Left lung (tissue), 14 donors: ENCODE measurements at places on chromosomes 4 and X. TPM values are rescaled to one million over a fixed set of nuclear protein-coding genes. Genes with fewer than 3 reads are reported as not detected.

The TDO2 gene
- 35.9 TPM for polyA plus RNA-seq

The GASK1B gene
- 21.7 TPM for polyA plus RNA-seq

The KCTD8 gene
- 0.08 TPM for polyA plus RNA-seq

The GLOD5 gene
- polyA plus RNA-seq: 1.5 TPM

The PSAPL1 gene
- polyA plus RNA-seq: 0.04 TPM

The PF4V1 gene
- 1.0 TPM for polyA plus RNA-seq

The ZNF630 gene
- polyA plus RNA-seq: 4.1 TPM

The NLGN3 gene
- 6.4 TPM for polyA plus RNA-seq

DNA sequence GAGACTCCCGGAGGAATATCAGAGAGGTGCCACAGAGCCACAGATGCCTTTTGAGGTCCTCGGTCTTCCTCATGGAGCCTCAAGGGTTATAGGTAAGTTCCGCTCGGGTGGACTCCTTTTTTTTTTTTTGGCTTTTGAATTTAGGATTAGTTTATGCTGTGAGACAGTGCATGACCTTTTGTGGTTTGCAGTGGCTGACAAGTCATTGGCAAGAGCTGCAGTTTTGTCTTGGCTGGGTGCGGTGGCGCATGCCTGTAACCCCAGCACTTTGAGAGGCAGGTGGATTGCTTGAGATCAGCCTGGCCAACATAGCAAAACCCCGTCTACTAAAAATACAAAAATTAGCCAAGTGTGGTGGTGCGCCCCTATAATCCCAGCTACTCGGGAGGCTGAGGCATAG is 4.5 kb upstream of the GRSF1 start:
- H3K36me3 ChIP-seq: no peaks in the 10 kb centered on the region
- H3K27me3 ChIP-seq: no peaks in the 10 kb centered on the region
- no peak overlapping the region for H3K4me3 ChIP-seq
- peaks cover 5% of the 10 kb centered on the region for H3K4me1 ChIP-seq
- H3K27ac ChIP-seq: no peak overlapping the region
- no peak for DNase-seq

GRCh38 chr4:16006771-16007446 is 43.9 kb upstream of the FGFBP2 start:
- H3K36me3 ChIP-seq: no peaks in the 10 kb centered on the region
- H3K27me3 ChIP-seq: peaks cover 3% of the 10 kb centered on the region
- H3K4me3 ChIP-seq: no peak overlapping the region
- H3K4me1 ChIP-seq: no peaks in the 10 kb centered on the region
- no peak for DNase-seq

DNA sequence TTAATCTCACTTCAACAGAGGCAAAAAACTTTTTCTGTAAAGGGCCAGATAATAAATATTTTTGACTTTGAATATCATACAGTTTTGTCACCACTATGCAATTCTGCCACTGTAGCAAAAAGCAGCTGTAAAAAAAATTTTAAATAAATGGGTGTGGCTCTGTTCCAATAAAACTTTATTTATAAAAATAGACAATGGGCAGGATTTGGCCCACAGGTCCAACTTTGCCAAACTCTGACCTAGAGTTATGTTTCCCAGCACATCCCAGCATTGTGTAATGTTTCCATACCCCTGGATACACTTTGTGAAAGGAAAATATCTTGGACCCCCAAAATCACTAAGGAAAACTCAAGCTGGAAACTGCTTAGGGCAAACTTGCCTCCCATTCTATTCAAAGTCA is 94.9 kb upstream of the USP38 start:
- no peak overlapping the region for H3K4me3 ChIP-seq
- no peak overlapping the region for H3K27ac ChIP-seq
- no peaks in the 10 kb centered on the region for H3K27me3 ChIP-seq
- DNase-seq: no peak

DNA sequence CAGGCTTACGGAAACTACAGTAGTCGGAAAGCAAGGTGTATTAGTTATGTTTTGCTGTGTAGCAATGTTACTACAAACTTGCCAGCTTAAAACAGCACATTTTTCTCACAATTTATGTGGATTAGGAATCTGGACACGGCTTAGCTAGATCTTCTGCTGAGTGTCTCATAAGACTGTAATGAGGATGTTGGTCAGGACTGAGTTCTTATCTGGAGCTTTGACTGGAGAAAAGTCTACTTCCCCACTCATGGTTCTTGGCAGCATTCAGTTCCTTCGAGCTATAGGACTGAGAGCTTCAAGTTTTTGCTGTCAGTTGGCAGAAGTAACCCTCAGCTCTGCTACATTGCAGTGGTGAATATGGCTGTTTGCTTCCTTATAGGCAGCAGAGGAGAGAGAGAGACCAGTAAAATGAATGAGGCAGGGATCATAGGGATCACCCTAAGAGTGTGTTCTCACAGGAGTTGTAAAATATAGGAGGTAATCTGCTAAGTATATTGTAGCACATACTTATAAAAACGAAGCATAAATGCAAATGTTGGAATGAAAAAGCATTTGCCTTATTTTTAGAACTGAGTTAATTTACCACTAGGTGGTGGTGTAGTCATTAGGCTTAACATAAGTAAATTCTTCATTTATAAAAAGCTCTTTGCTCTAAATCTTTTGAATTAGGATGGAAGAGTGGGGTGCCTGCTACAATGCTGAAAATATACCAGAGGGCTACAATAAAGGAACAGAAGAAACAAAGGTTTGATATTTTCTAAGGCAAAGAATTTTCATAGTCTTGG is 38.6 kb downstream of the ALG13 start:
- no peak for DNase-seq
- no peak overlapping the region for H3K27ac ChIP-seq
- no peaks in the 10 kb centered on the region for H3K27me3 ChIP-seq
- no peak overlapping the region for H3K4me3 ChIP-seq
- no peaks in the 10 kb centered on the region for H3K36me3 ChIP-seq
- no peaks in the 10 kb centered on the region for H3K4me1 ChIP-seq

- no peaks in the 10 kb centered on the region for H3K4me1 ChIP-seq
- DNase-seq: no peak
- no peaks in the 10 kb centered on the region for H3K36me3 ChIP-seq
- H3K4me3 ChIP-seq: no peak overlapping the region
- H3K27me3 ChIP-seq: no peaks in the 10 kb centered on the region
Measured at GRCh38 chrX:20347481-20347880, 80.8 kb upstream of the RPS6KA3 start.

DNA sequence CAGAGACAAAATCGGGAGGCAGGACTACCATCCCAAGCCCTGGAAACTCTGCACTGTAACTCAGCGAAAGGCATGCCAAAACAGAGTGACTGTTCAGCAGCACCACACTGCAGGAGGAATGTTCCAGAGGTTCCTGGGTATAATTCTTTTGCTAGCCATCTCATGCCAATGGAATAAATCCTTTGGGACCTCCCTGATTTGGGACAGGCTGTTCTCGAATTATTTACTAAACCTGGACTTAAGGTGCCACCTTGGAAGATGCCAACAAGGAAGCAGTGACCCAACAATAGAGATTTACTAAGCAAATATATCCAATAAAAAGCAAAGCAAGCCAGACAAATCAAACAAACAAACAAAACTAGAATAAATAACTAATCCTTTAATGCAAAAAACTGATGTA is 9.3 kb downstream of the AADAT start:
- H3K27ac ChIP-seq: no peak overlapping the region
- H3K4me1 ChIP-seq: no peaks in the 10 kb centered on the region
- no peak for DNase-seq
- H3K4me3 ChIP-seq: no peak overlapping the region
- no peaks in the 10 kb centered on the region for H3K27me3 ChIP-seq

GRCh38 chr4:109406337-109406931 is 27.2 kb upstream of the SEC24B start:
- no peaks in the 10 kb centered on the region for H3K36me3 ChIP-seq
- H3K27me3 ChIP-seq: no peaks in the 10 kb centered on the region
- no peaks in the 10 kb centered on the region for H3K4me1 ChIP-seq
- peak; percentile 62 for DNase-seq
- H3K4me3 ChIP-seq: no peak overlapping the region

DNA sequence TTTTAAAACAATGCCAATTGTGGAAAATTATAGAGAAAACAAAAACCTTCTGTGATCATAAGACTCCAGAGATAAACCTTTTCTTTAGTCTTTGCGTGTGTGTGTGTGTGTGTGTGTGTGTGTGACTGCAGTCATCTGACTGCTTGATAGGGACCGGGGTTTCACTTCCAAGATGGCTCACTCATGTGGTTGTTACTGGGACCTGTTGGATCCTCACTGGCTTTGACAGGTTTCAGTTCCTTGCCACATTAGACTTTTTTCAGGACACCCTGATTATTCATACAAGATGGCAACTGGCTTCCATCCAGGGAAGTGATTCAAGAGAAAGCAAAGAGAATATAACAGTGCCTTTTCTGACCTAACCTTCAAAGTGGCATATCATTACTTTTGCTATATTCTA is 21.9 kb upstream of the MAD2L1 start:
- no peak overlapping the region for H3K4me3 ChIP-seq
- no peak overlapping the region for H3K27ac ChIP-seq
- no peaks in the 10 kb centered on the region for H3K36me3 ChIP-seq
- no peaks in the 10 kb centered on the region for H3K27me3 ChIP-seq

DNA sequence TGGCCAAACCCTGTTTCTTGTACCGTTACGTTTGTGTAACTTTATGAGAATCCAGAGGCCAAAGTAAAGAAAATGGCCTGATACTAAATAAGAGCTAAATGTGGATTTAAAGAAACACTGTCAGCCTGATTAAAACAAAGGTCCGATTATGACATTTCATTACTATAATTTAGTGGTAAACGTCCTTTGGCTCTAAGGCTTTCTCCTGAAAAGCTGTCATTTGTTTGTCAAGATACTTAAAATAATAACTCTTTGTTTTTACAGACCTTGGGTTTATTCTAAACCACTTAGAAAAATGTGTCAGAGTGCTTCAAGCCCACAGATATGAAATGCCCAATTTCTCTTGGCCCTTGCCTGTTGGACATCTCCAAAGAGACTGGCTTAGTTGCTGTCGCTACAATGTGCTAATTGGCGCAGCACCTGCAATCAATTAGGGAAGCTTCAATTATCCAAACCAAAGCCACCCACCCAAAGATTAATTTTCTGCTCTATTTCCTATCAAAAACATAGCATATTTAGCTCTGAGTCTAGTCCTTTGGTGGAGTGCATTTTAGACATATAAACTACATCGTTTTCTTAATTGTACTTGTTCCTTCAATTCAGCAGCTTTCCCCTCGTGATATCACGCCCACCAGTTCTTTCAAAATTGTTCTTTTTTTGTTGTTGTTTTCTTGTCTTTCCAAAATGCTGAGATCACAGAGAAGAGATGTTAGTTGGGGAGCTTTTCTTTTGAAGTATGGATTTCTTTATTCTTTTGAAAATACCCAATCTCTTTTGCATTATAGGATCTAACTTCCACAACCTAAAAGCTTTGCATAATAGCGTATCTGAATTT is 13.6 kb downstream of the SMIM20 start:
- no peaks in the 10 kb centered on the region for H3K36me3 ChIP-seq
- H3K4me1 ChIP-seq: peaks cover 17% of the 10 kb centered on the region
- no peak overlapping the region for H3K4me3 ChIP-seq
- no peak for DNase-seq
- no peaks in the 10 kb centered on the region for H3K27me3 ChIP-seq
- no peak overlapping the region for H3K27ac ChIP-seq

- H3K4me3 ChIP-seq: no peak overlapping the region
- no peak for DNase-seq
- H3K36me3 ChIP-seq: no peaks in the 10 kb centered on the region
- H3K27me3 ChIP-seq: no peaks in the 10 kb centered on the region
- H3K4me1 ChIP-seq: no peaks in the 10 kb centered on the region
Measured at GRCh38 chrX:75067931-75068330, 88.2 kb downstream of the ABCB7 start.

DNA sequence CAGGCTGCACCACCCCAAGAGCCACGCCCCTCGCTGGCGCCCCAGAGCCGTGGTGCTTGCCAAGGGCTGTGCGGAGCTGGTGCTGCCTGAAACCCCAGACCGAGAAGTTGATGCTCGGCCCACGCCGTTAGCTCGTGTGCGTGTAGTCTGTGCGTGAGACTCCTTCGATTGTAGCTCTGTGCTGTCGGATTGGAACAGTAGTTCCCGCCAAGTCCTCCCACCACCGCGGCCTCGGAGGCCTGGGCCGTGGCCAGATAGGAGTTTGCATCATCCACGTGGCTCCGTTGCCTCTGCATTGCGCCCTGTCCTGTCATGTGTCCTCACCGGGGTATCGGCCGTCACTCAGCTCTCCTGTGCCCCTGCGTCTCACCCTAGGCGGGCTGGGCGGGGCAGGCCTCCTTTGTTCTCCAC is 24.2 kb downstream of the TNIP2 start:
- H3K4me1 ChIP-seq: no peaks in the 10 kb centered on the region
- peaks cover 56% of the 10 kb centered on the region for H3K36me3 ChIP-seq
- H3K4me3 ChIP-seq: no peak overlapping the region
- no peak overlapping the region for H3K27ac ChIP-seq
- no peaks in the 10 kb centered on the region for H3K27me3 ChIP-seq
- DNase-seq: no peak

GRCh38 chr4:165700855-165701254 is 172.2 kb upstream of the TLL1 start:
- no peaks in the 10 kb centered on the region for H3K27me3 ChIP-seq
- no peaks in the 10 kb centered on the region for H3K36me3 ChIP-seq
- DNase-seq: no peak
- no peak overlapping the region for H3K4me3 ChIP-seq
- no peak overlapping the region for H3K27ac ChIP-seq

GRCh38 chrX:140503714-140504351 is 1.0 kb downstream of the SOX3 start:
- no peaks in the 10 kb centered on the region for H3K36me3 ChIP-seq
- no peak overlapping the region for H3K27ac ChIP-seq
- no peak overlapping the region for H3K4me3 ChIP-seq
- no peaks in the 10 kb centered on the region for H3K4me1 ChIP-seq
- DNase-seq: no peak

GRCh38 chr4:73019462-73020047 is 50.0 kb downstream of the COX18 start:
- H3K4me1 ChIP-seq: no peaks in the 10 kb centered on the region
- H3K27ac ChIP-seq: no peak overlapping the region
- no peak overlapping the region for H3K4me3 ChIP-seq
- DNase-seq: peak; percentile 27

DNA sequence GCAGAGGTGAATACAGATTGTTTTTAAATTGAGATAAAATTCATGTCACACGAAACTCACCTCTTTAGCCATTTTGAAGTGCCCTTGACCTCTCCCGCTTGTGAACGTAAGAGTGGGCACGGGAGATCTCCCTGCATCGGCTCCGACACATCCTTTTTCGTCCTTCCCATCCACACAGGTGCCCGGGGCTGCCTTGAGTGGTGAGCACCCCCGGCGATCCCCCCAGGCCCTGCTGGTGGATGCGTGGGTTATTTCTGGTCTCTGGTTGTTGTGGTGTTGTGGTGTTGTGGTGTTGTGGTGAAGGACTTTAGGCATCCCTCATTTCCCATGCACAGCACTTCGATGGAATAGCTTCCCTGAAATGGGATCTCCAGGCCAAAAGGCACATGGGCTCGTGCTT is 46.1 kb downstream of the PSAPL1 start:
- H3K4me1 ChIP-seq: no peaks in the 10 kb centered on the region
- peaks cover 26% of the 10 kb centered on the region for H3K27me3 ChIP-seq
- DNase-seq: no peak
- H3K4me3 ChIP-seq: no peak overlapping the region
- H3K36me3 ChIP-seq: no peaks in the 10 kb centered on the region
